ENCODE measurements at places on chromosomes 5 and 9. TPM values are rescaled to one million over a fixed set of nuclear protein-coding genes. Genes with fewer than 3 reads are reported as not detected.
A peak's percentile ranks its signal among the peaks of the same experiment; 100 is the strongest.

The TERT gene
- total RNA-seq = 11.8 TPM

GRCh38 chr9:96062854-96063253, 187.4 kb downstream of the ERCC6L2 start:
- DNase-seq = no peak

DNA sequence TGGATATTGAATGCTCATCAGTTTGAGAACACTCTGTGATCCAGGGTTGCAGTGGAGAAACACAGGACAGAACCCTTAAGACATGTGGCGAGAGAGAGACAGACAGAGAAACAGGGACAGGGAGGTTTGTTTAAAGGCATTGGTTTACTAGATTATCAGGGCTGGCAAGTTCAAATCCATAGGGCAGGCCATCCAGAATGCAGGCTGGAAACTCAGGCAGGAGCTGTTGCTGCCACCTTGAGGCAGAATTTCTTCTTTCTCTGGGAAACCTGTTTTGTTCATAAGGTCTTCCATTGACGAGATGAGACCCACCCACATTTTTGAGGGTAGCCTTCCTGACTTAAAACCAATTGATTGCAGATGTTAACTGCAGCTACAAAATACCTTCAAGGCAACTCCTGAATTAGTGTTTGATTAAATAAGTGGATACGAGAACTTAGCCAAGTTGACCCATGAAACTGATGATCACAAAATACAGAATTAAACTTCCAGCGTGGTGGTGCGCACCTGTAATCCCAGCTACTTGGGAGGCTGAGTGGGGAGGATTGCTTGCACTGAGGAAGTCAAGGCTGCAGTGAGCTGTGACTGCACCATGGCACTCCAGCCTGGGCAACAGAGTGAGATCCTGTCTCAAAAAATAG, 55.9 kb downstream of the NSUN2 start:
- DNase-seq = no peak

The FGFR4 gene
- total RNA-seq = 1.2 TPM

The SLC6A7 gene
- not detected for total RNA-seq

DNA sequence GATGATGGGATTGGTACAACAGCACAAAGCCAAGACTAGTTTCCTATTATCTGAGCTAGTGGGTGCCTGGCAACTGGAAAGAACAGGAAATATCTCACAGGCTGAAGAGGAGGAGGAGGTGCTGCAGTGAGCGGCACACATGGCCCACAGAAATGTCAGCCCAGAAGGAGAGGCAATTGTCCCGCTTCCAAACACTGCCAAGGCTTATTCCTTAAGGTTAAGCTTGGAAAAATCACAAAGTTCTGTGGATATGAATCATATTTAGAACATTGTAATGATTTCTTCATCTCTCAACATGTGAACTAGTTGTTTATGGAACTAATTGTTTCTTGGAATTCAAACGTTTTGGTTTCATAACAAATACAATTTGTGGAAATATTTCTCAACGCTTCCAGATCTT, 1019.5 kb upstream of the SEMA6A start:
- no peak for DNase-seq

DNA sequence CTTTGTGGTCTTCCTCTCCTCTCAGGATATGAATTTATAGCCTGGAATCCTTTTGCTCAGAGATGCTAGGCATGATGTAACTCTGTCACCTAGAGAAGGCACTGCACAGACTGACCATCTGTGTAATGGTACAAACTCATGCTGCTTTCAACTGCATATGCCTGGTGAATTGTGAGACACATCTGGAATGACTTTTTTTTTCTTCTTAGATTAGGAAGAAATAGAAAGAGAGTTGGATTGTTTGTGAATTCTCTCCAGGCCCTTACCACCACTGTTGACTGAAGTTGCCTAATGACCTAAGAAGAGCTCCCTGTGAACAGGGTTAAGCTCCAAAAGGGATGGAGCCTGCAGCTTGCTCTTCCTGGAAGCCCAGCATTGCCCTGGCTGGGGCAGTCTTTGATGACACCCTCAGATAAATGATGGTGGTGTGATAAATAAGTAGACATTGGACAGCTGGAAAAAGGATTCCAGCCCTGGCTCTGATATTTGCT, 47.8 kb upstream of the TRIM32 start:
- DNase-seq = no peak

DNA sequence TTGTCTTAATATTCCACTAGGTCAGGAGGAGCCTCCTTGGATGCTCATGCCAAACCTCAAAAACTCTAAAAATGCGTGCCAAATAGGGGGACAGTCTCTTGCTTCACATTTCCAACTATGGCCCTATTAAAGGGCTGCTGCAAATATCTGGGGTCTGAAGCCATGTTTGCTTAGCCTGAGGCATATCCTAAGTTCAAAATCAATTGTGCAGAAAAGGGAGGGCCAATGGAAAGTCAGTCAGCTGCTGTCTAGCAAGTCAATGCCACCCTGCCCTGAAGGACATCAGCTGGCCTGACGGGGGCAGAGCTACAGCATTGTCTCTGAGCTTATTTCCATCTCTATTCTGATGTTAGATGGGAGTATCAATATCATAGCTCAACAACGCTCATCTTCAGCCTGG, 93.6 kb downstream of the SH3TC2 start:
- DNase-seq = no peak

- DNase-seq = peak; percentile 55
Measured at GRCh38 chr9:135887585-135888050, 19.7 kb downstream of the CAMSAP1 start.

DNA sequence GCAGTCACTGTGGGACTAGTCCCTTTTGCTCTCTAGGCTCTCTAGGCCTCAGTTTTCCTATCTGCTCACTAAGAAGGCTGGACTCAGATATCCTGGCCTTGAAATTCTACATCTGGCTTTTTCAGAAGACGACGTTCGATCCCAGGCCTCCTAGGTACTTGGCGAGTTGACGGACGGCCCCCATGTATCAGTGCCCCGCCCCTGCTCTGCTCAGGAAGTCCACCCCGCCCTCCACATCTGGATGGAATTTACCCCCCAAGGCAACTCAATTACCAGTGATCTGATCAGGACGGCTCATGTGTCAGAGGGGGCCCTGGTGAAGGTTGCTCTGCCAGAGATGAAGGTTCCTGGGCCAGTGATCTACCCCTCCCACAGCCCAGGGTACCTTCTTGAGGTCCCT, 44.1 kb upstream of the SYNPO start:
- DNase-seq = no peak

The TEX53 gene
- not detected for total RNA-seq

DNA sequence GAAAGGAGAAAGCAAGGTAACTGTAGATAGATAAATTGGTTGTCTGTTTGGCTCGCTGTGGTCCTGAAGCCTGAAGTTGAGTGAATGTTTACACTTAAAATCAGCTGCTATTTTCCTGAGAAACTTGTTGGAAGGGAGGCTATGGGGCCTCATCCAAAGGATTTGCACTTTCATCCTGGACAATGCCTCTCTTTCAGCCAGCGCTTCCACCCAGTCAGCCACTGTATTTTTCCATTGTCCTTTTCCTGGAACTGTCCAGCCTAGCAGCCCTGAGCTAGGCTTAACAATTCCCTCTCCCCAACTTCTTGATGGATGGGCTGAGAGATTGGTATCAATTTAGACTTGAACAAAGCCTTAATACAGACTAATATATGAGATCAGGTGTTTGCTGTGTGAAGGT, 429.2 kb downstream of the DMAC1 start:
- DNase-seq = no peak

The LCN6 gene
- not detected for total RNA-seq

GRCh38 chr5:89281766-89282553, 399.0 kb upstream of the MEF2C start:
- no peak for DNase-seq

DNA sequence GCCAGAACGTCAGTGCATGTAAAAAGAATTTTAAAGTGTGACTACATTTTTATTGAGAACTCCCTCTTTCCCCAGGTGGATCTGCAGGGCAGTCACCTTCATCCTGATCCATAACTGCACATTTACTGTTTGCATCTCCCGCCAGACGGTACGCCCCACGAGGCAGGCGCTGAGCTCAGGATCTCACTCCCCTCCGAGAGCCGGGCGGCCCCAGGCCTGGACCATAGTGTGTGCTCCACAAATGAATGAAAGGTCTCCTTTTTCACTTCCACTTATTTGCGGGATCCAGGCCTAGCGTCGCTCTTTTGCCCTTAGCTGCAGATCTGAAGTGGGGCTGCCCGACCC, 378 bp downstream of the DROSHA start:
- DNase-seq = peak; percentile 21

DNA sequence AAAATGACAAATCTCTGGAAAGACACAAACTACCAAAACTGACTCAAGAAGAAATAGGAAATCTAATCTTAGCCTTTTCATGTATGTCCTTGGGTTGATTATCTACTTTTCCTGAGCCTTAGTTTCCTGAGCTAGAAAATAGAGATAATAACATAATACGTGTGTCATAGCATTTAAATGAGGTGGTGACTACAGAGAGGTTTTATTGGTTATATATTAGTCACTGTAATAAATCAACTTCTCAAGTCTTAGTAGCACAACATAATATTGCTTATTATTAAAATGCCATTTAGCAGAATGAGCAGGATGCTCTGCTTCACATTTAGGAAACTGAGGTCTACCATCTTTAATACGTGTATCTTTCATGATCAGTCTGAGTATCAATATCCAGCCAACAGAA, 7.1 kb upstream of the PJA2 start:
- no peak for DNase-seq

- no peak for DNase-seq
Measured at GRCh38 chr9:1554081-1555035, 460.8 kb upstream of the SMARCA2 start.

GRCh38 chr5:35926389-35927051, 11.9 kb downstream of the CAPSL start:
- DNase-seq = peak; percentile 45

GRCh38 chr5:169840405-169840804, 139.9 kb downstream of the INSYN2B start:
- no peak for DNase-seq

DNA sequence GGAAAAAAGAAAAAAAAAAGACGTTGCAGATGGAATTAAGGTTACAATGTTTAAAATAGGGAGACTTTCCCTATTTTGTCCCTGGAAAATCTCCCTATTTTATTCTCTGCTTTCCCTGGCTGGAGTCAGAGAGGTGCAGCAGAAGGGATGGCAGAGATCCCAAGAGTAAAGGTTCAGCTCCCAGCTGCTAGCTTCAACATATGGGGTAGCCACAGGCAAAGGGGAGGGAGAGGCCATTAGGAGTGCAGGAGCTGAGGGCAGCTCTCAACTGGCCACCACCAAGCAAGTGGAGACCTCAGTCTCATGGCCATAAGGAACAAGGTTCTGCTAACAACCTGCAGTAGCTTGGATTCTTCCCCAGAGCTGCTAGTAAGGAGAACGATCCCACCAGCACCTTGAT, 367.0 kb upstream of the DAP start:
- DNase-seq = no peak

DNA sequence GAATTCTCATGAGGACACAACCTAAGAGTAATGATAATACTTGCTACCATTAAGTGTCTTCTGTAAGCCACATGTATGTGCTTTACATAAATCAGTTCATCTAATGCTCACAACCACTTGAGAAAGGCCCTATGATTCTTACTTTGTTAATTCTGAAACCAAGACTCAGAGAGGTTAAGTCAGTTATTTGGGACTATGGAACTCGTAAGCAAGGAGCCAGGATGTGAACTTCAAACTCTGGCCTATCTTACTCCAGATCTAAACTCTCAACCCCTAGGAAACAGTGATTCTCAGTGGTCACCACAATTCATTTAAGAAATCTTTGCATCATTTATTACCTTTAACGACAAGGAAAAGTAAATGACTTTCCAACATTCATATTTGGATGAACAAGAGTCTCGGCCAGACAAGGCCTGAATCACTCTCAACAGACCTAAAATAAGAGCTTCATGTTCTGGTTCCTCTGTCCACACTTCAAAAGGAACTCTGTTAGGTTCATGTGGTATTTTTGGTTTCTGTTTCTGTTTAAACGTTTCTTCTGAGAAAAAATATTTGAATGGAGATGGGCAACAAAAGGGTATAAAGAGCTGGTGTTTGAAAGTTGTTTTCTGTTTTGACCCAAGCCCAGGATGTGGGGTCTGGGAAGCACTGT, 104.8 kb downstream of the LPAR1 start:
- no peak for DNase-seq

The GZMA gene
- 96.9 TPM for total RNA-seq

DNA sequence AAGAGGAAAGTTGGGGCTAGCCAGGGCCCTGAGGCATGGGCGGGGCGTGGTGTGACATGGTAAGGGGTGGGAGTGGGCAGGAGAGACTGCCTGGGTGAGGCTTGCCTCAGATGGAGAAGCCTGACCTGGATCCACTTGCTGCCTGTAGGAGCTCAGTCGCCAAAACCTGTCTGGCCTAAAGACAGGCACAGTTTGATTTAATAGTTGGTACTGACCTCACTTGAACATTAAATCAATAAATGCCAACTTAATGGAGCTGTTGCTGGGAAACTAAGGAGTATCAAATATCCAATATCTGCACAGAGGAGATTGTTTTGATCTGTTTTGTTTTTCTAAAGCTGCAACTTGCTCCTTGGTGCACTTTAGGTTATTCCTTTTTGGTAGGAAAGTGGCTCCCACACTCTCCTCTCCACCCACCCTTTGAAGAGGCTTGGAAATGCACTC, 86.4 kb downstream of the RCL1 start:
- no peak for DNase-seq

The LURAP1L gene
- not detected for total RNA-seq
